Stimulated activated CD8-positive, alpha-beta memory T cell treated with anti-CD3 and anti-CD28 coated beads, Interleukin-4, amount 100 ng/mL, for 4 hours (primary cell): ENCODE measurements at places on chromosomes 6 and 20.

- no peak for DNase-seq
These were observed 174.1 kb downstream of the COL21A1 start for GRCh38 chr6:56073315-56073714.

- DNase-seq: no peak
These were observed 52.1 kb downstream of the IYD start for GRCh38 chr6:150420926-150421325.

DNA sequence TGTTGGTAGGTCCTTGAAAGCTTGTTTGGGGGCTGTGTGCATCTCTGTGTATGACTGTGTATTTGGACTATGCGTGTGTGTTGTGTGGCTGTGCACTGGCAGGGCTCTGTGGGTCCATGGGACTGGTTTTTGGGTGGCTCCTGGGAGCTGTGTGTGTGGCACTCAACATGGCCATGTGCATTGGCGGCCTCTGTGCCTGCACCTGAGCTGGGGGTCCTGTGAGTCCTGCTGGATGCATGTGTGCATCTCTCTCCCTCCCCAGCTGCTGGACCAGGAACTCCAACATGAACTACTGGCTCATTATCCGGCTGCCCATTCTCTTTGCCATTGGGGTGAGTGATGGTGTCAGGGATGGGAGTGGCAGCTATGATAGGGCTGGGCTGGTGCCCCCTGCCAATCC lies 30.1 kb downstream of the GLP1R start:
- DNase-seq: no peak

GRCh38 chr6:4805553-4806336 lies 29.5 kb downstream of the CDYL start:
- DNase-seq: no peak

GRCh38 chr20:3313683-3314065 lies 74.7 kb upstream of the SLC4A11 start:
- DNase-seq: no peak

- DNase-seq: no peak
These were observed 4.9 kb upstream of the PDYN start for GRCh38 chr20:1998715-1999114.

DNA sequence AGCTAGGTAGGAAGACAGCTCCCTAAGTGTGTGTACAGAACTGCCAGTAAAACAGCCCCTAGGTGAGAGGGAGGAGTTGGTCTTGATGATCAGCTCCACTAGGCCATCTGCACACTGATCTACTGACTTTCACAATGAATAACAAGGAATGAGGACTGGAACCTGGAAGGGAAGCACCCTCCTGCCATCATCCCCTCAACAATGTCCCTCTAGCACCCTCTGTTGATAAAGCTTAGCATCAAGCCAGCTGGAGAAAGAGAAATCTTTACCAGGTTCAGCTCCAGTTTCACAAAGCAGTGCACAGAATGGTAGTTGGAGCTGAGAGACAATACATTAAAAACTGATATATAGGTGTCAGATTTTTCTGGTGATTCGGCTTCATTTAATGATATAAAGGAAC lies 57.2 kb upstream of the IRAK1BP1 start:
- DNase-seq: no peak

GRCh38 chr20:5780846-5781217 lies 30.6 kb downstream of the SHLD1 start:
- no peak for DNase-seq

DNA sequence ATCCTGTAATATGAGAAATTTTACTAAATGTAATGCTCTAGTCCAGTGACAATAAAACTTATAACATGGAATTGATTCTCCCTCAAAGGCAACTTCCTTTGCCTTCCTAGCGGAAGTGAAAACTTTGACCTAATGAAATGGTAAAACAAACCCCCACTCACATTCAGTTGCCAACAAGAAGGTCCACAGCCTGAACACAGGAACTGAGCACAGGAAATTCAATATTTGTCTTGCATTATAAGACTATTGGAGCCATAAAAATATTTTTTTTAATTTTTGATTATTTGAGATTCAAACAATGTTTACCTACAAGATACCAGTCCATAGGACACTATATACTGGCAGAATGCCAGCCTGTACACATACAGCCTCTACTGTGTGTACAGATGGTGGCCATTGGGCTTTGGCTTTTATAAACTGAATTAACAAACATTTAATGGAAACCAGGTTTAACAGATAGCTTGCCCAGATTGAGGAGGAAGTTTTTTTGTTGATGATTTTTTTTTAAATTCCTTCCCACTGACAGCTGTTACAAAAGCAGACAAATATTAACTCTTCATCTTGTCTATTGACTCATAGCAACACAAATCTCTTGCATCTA lies 481.5 kb upstream of the JAG1 start:
- no peak for DNase-seq

GRCh38 chr20:46286382-46286781 lies 21.9 kb downstream of the CDH22 start:
- no peak for DNase-seq
